ENCODE measurements at places on chromosomes 6 and 20.

DNA sequence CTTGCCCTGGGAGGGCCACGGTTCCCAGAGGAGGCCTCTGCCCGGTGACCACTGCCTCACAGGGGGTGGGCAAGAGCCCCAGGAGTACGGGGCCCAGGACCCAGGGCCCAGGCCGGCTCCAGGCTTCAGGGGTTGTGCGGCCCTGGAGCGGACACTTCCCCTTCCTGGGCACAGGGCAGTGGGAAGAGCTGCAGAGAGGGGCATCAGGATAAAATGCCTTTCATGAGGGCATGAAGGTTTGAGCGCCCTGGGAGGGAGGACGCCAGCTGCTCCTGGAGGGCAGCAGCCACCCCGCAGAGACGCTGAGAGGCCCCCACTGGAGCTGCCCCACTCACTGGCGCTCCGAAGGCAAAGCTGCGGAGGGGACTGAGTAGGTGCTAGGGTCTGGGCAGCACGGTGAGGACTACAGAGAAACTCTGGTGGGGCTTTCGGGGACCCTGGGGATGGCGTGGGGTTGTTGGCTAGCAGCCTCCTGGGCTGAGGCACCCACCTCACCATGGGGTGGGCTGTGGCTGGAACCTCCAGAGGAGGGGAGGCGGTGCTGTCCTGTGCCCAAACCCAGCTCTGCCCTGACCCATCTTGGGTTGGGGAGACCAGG, 10.4 kb downstream of the LAMA5 start:
- DNase-seq, result no peak

DNA sequence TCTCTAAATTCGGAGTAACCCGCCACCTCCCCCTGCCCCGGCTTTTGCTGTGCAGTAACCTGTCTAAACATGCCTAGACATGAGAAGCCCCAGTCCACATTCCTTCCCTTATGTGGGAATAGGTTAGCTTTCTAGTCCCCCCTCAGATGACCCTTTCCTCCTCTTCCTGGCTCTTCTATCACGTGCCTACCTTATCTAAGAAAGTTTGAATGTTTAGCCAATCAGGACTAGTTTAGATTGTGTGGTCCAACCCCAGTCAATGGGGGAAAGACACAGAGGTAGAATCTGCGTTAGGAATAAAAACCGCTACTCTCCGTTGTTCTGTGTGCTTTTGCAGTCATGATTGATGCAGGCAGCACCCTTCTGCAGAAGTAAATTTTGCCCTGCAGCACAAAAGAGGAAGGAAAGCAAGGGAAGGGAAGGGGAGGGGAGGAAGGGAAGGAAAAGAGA, 69.0 kb upstream of the CD93 start:
- DNase-seq, result no peak

- no peak for DNase-seq
Observed at GRCh38 chr20:21166801-21167200, 40.9 kb downstream of the KIZ start.

DNA sequence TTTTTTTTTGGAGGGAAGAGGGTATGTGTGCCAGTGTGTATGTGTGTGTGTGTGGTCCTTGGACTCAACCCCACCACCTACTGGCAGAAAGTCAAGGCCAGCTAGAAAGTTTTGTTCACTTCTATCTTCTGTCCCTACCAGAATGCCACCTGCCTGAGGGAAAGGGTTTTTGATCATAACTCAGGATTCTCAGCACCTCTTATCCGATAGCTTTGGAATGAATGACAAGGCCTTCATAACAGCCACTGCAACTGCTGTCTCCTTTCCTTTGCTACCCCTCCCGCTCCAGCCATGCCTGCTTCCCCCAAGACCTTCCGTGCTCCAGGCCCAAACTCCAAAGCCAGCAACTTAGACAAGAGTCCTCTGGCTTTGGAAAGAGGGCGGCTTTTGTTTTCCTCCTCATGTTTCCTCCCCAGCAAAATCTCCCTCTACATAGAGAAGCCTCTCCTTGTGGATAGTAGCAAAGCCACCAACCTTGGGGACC, 18.7 kb downstream of the BTN3A1 start:
- DNase-seq, result peak; percentile 13

DNA sequence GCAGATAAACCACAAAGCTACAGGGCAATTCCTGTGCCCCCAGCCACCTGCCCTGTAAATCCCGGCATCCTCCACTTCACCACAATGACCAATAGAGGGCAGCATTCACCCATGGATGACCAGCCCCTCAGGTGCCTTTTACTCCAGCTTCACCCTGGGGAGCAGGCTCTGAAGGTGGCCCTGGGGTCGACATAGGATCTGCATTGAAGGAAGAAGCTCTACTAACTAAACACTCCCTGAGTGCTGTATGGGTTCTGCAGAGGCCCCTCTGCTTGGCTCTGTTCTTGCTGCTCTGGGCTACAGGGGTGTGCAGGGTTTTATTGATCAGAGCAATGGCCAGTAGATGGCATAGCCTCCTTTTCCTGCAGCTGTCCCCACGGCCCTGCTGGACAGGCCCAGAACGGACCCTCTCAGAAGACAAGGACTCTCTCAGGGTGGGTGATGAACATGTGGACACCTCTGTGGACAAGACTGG, 20.3 kb downstream of the CST4 start:
- DNase-seq, result no peak

GRCh38 chr6:65692109-65692508, 14.9 kb downstream of the EYS start:
- no peak for DNase-seq

GRCh38 chr6:133136177-133136880, 104.8 kb upstream of the EYA4 start:
- DNase-seq, result no peak

DNA sequence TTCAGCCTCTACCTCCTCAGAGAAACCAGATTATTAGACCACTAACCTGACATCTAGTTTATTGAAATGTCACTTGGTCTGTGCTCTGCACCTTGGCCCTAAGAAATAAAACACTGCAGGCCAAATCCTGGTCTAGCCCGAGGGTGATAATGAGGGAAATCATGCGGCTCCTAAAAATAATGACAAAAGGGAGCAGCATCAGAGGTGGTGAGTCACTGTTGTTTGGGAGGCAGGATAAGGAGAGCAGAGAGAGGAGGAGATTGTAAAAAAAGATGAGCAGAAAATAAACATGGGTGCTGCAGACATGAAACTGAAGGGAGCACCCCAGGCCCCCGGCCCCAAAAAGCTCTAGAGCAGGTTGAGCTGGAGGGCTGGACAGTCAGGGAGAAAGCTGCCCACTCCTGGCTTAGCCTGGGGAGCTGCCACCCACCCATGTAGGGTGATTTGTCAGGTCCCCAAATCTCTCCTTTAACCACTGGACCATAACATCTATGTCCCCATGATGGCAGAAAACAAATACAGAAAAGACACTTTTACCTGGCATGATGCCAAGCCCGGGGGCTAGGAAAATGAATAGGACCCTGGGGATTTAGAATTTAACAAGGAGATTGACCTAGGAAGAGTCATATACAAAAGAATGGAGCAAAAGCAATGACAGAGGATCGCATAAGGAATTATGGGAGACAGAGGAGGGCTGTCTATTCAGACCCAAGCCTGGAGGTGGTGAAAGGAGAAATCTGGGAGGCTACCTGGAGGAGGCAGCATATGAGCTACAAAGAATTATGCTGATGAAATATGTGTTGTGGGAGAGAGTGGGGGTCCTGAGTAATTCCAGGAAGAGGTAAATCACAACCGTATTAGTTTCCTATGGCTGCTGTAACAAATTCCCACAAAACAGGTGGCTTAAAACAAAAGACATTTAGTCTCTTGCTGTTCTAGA, 103.7 kb downstream of the SNAP25 start:
- DNase-seq, result no peak

GRCh38 chr6:160154471-160154870, 32.9 kb downstream of the SLC22A1 start:
- no peak for DNase-seq

DNA sequence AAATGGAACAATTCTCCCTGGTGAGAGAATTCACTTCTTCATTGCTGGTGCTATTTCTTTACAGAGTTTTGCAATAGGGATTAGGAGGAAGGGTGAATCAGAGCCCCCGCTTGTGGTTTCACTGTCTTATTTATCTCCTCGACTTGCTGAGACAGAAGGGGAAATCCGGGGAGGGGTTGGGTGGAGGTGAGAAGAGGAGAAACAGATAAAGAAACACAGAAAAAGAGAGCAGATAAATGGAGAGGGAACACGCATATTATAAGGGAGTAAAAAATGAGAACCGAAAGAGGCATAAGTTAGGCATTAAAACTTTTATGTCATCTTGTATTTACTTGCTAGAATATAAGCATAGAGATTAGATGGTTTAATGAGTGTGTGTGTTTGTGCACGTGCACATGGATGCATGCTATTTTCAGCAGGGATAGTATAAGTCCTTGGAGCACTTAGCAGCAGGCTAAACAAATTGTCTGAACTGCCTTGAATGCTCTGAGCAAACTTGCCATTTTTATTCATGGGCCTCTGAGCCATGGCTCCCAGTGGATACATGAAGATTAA, 105.0 kb downstream of the OLIG3 start:
- no peak for DNase-seq

GRCh38 chr20:15818651-15819071, 754.6 kb downstream of the KIF16B start:
- DNase-seq, result no peak

- no peak for DNase-seq
Observed at GRCh38 chr6:116022841-116023445, 37.7 kb downstream of the FRK start.

- no peak for DNase-seq
Observed at GRCh38 chr6:14676977-14677781, 559.6 kb downstream of the CD83 start.

- no peak for DNase-seq
Observed at GRCh38 chr6:36461646-36462045, 18.8 kb downstream of the KCTD20 start.

GRCh38 chr6:90062667-90063066, 168.4 kb downstream of the GJA10 start:
- DNase-seq, result no peak

DNA sequence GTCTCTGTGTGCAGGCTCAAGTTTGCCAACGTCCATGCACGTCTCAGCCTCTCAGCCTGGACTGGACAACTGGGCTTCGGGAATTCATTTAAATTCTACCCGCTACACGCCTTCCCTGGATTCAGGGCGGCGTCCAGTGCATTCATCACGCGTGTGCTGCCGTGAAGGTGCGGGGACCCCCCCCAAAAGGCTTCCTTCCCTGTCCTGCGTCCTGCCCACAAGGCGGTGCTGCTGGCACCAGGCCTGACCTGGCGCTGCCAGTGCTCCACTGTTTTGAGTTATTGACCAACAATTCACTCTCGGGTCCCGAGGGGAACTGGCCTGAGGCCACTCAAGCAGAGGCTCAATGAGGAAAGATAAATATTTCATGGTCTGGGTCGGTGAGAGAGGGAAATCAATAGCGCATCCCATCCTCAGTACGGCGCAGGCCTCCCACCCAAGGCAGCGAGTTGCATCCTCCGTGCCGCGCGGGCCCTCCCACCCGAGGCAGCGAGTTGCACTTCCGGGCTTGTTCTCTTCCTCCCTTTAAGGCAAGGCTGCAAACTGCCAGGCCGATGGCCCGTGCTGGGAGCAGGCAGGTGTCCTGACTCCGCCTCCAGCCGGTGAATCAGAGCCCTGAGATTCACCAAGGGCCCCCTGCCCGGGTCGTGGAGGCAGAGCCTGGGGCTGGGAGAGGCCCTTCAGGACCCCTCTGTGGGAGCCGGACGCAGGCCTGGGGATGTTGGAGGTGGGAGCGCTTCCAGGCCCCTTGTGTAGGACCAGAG, 22.8 kb upstream of the BHLHE23 start:
- no peak for DNase-seq

- no peak for DNase-seq
Observed at GRCh38 chr6:13398421-13398994, 70.2 kb upstream of the TBC1D7 start.

- DNase-seq, result no peak
Observed at GRCh38 chr6:23562554-23562953, 563.5 kb upstream of the NRSN1 start.

DNA sequence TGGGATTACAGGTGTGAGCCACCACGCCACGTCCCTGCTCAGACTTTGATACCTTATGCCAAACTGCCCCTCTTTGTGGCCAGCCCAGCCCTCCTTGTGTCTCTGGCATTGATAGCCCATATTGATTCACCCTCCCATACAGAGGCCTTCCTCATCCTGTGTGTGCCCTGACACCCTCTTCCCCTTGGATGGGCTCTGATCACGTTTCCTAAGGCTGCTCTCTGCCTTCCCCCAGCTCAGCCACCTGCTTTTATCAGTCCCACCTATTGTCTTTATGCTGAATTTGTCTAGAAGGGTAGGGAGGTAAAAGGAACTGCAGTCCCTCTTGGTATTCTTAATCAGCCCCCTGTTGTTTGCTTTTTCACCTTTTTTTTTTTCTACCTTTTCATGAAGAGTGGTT, 95.9 kb downstream of the CDKAL1 start:
- DNase-seq, result no peak

- no peak for DNase-seq
Observed at GRCh38 chr6:64774881-64775280, 932.1 kb downstream of the EYS start.

DNA sequence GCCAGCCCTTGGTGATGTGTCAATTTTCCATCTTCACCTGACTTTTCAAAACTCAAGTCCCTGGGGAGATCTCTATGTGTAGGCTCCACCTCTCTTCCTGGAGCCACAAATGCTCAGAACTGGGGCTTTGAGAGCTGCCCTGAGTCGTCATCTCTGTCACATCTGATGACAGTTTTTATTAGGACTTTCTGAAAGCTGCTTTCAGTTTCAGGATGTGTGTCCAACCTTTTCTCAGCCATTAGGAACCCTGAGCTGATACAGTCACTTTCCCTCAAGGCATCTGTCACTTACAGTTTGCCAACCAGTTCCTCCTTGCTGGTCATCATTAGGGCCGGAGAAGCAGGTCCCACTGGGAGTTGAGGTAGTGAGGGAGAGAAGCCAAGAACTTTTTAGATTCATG, 365.9 kb upstream of the CHD6 start:
- no peak for DNase-seq

GRCh38 chr6:21615504-21615903, 22.0 kb downstream of the SOX4 start:
- no peak for DNase-seq

- peak; percentile 65 for DNase-seq
Observed at GRCh38 chr20:62702895-62703852, 5.5 kb upstream of the NTSR1 start.

DNA sequence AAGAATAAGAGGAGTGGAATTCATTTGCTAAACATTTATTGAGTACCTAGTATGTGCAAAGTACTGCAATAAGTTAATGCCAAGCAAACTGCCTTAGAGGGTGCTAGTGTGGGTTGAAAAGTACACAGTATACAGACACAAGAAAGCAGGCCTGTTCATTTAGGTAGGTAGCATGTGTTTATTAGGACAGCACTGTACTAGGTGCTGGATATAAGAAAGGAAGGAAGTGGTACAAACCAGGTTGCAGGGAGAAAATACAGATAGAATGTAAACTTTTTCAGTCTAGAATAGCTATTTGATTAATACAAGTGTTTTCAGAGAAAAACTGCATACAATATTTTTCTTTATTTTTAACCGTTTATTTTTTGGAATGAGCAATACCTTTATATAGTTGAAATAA, 68.1 kb downstream of the PHF20 start:
- no peak for DNase-seq
